ENCODE measurements at places on chromosomes 3 and 15. TPM values are rescaled to one million over a fixed set of nuclear protein-coding genes. Genes with fewer than 3 reads are reported as not detected.

The C3orf20 gene
- not detected for total RNA-seq

DNA sequence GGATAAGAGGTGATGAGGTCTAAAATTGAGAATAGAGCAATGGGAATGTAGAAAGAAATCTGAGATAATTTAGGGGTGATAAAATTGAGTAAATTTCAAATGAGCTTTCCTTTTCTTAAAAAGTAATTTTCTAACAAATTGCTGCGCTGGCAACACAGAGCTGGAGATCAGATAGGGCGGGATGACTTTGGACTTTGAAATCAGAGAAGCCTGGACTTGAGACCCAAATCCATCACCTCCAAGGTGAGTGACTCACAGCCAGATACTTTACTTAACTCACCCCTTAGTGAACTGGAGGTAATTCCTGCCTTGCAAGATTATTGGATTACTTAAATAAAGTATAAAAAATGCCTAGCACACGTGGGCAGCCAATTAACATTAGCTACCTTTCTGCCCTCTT is 80.8 kb downstream of the P2RY1 start:
- no peak for DNase-seq

DNA sequence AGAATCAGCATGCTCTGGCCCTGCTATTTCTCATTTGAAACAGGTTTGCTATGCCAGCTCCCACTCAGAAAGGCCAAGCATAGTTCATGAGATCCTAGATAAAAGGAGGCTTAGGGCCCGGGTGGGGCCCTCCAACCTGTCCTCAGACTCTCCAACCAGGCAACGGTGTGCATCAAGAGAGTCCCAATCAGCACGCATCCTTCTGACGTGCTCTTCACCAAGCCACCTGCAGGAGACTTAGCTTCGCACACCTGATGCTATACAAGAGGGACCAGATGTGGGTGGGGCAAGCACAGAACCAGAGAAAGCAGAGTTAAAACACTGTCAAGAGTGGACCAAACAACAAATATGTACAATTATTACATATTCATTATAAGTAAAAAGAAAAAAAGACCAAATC is 17.3 kb downstream of the STIMATE start:
- no peak for DNase-seq

- DNase-seq = no peak
Observed at GRCh38 chr15:41219381-41219780, 11.2 kb downstream of the EXD1 start.

GRCh38 chr3:59771768-59772181 is 722.0 kb upstream of the CFAP20DC start:
- no peak for DNase-seq

The ASB7 gene
- total RNA-seq = 13.9 TPM

DNA sequence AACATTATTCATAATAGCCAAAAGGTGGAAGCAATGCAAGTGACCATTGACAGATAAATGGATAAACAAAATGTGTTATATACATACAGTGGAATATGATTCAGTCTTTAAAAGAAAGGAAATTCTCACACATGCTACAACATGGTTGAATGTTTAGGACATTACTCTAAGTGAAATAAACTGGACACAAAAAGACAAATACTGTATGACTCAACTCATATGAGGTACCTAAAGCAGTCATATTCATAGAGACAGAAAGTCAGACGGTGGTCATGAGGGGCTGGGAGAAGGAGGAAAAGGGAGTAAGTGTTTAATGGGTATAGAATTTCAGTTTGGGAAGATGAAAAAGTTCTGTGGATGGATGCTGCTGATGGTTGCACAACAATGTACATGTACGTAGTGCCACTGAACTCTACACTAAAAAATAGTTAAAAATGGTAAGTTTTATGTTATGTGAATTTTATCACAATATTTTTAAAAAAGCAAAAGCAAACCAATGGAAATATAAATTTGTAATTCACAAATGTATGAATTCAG is 5.3 kb downstream of the TXNRD3 start:
- no peak for DNase-seq

The CHRNA5 gene
- 21.6 TPM for total RNA-seq

The CCK gene
- 0.37 TPM for total RNA-seq

DNA sequence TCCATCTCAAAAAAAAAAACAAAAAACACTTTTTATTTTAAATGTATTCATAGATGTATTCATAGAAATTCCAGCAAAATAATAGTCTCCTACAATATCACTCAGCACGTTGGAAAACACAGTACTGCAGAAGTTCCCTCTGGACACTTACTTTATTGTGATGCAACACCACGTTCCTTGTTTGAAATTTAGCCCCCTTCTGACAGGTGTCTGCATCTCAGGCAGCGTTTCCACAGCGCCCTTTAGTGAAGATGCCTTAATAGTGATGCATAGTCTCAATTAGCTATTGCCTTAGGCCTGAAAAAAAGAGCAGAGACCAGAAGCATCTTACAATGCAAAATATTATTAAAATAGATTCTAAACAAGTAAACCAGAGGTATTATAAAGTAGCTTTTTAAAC is 20.3 kb downstream of the IL12A start:
- DNase-seq = no peak

- no peak for DNase-seq
Observed at GRCh38 chr3:72308641-72309040, 523.7 kb upstream of the PROK2 start.

The TNFSF10 gene
- total RNA-seq = not detected

- DNase-seq = no peak
Observed at GRCh38 chr3:126923423-126923822, 59.5 kb upstream of the PLXNA1 start.

The CRABP1 gene
- 93.0 TPM for total RNA-seq

DNA sequence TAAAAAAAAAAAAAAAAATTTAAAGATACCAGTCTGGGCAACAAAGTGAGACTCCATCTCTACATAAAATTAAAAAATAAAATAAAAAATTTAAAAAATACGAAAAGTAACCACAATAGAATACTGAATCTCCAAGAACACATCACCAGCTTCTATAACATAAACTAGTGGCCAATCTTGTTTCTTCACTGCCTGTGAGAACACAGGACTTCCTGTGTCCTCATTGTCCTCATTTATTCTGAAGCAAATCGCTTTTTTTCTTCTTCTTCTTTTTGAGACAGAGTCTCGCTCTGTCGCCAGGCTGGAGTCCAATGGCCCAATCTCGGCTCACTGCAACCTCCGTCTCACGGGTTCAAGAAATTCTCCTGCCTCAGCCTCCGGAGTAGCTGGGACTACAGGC is 28.6 kb upstream of the RAB7A start:
- no peak for DNase-seq

The KNG1 gene
- not detected for total RNA-seq

GRCh38 chr3:116198087-116198486 is 247.2 kb downstream of the LSAMP start:
- no peak for DNase-seq

DNA sequence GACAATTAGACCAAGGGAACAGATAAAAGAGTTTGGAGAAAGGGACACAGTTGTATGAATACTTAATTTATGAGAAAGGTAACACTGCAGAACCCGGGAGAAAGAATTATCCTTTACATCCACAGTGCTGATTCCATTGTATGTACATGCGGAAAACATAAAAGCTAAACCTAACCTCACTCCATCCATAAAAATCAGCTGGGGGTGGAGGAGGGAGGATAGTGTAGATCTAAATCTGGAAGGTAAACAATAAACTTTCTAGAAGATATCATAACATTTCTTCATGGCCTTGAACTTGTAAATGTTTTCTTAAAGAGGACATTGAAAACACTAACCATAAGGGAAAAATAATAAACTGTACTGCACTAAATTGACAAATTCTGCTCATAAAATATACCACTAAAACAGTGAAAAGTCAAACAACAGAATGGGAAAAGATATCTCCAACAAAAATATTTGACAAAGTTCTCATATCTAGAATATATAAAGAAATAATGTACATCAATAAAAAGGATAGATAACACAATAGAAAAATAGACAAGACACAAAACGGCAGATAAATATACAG is 220.5 kb downstream of the DPH6 start:
- no peak for DNase-seq

GRCh38 chr3:39757307-39757706 is 52.1 kb upstream of the MYRIP start:
- no peak for DNase-seq

GRCh38 chr3:12744326-12744725 is 14.7 kb downstream of the TMEM40 start:
- no peak for DNase-seq

The C3orf49 gene
- total RNA-seq = not detected

DNA sequence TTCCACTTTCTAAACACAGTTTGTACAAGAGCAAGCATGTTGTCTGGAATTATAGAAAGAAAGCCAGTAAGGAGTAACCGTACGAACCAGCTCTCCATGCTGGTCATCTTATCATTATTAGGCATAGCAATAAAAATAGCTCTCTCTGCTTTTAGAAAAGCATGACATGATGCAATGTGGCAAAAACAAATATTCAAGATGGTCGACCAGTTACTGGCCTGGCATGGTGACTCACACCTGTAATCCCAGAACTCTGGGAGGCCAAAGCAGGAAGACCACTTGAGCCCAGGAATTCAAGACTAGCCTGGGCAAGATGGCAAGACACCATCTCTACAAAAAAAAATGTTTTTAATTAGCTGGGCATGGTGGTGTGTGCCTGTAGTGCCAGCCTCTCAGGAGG is 2.6 kb upstream of the MAP4 start:
- DNase-seq = no peak

Measured in H9 (cell line).